GM23338 (cell line): ENCODE measurements at places on chromosomes 4 and X. TPM values are rescaled to one million over a fixed set of nuclear protein-coding genes. Genes with fewer than 3 reads are reported as not detected.

Gene TMEM154
- total RNA-seq: 1.7 and 2.7 TPM in 2 replicates

Gene F9
- total RNA-seq: not detected in 2 replicates

Gene SEC24D
- 87.3 and 94.8 TPM in 2 replicates for total RNA-seq

Gene GPC4
- 183 and 184 TPM in 2 replicates for total RNA-seq

Gene DSPP
- total RNA-seq: not detected in 2 replicates

Gene DRP2
- total RNA-seq: 0.24 and 0.39 TPM in 2 replicates

Gene BANK1
- total RNA-seq: 0.87 and 1.0 TPM in 2 replicates

Gene KLHL4
- total RNA-seq: 6.2 and 7.7 TPM in 2 replicates

Gene MRFAP1
- 154 and 168 TPM in 2 replicates for total RNA-seq

Gene MAGEB10
- total RNA-seq: not detected in 2 replicates

Gene PIR
- total RNA-seq: 13.1 and 21.0 TPM in 2 replicates

Gene CLCN4
- total RNA-seq: 4.9 and 5.0 TPM in 2 replicates
